ENCODE measurements at places on chromosomes 7 and 10.

DNA sequence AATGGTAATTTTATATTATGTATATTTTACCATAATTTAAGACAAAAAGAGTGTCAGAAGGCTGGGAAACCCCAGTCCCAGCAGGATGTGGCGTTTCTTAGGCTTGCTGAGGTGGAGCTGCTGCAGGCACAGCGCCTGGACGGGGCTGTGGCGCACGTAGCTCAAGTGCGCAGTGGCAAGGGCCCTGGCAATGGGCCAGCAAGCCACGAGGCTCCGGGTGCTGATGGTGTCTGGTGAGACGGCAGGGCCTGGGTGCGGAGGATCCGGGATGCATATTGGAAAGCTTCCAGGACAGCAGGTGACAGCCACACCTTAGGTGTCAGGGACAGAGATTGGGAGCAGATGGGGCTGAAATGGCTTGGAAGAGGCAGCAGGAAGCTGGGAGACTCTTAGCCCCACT lies 37.2 kb downstream of the CLEC2L start:
- no peak for DNase-seq

GRCh38 chr10:37965006-37965405 lies 11.4 kb downstream of the ZNF25 start:
- DNase-seq = no peak

GRCh38 chr10:11298116-11298515 lies 280.4 kb downstream of the CELF2 start:
- peak; percentile 62 for DNase-seq

DNA sequence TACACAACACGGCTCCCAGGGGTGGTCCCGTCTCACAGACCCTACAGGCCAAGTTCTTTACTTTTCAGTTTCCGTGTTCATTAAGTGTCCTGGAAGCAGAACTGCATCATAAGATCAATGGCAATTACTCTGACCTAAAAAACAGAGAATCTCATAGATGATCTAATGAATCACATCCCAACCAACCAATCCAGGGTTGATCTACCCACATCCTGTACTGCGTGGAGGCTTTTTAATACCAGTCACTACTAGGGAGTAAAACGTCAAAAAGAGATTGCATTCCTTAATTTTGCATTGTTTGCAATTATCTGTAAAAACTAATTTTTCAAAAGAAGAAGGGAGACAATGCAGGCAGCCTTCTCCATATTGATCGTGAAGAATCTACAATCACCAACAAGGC lies 72.6 kb downstream of the PARD3 start:
- DNase-seq = no peak

DNA sequence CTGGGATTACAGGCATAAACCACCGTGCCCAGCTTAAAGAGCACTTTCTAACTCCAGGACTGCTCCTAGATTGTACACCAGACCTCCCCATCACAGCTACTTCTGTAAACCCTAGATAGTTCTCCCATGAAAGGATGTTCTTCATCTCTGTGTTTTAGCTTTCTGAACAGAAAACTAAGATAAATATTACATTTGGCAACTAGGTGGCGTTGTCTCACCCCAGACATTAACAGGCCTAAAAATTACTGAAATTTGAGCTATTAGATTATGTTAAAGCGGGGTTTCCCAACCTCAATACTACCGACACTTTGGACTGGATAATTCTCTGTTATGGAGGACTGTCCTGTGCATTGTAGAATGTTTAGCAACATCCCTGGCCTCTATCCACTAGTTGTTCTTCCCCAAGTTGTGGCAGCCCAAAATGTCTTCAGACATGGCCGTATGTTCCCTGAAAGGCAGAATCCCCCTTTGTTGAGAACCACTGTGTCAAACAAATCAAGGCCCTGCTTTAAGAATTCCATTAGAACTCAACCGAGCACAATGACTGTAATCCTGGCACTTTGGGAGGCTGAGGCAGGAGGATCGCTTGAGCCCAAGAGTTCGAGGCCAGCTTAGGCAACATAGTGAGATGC lies 19.1 kb downstream of the ATOH7 start:
- DNase-seq = peak; percentile 35

DNA sequence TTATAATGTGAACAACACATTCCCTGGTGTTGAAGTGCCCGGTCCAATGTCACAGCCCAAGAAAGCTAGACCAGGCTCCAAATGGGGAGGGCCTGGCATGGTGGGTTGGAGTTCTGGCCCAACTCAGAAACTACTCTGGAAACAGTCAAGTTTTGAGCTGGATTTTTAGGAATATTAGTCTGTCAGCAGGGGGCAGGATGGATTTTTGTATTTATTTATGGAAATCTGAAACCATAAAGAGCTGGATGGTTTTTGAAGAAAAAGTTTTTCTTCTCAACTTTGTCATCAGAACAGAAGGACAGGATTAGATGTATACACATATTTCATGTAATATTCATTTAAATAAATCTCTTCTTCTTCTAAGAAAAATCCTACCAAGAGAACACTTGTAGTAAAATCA lies 97.5 kb downstream of the POU6F2 start:
- no peak for DNase-seq

GRCh38 chr10:127872011-127872761 lies 20.6 kb downstream of the CLRN3 start:
- DNase-seq = peak; percentile 54

DNA sequence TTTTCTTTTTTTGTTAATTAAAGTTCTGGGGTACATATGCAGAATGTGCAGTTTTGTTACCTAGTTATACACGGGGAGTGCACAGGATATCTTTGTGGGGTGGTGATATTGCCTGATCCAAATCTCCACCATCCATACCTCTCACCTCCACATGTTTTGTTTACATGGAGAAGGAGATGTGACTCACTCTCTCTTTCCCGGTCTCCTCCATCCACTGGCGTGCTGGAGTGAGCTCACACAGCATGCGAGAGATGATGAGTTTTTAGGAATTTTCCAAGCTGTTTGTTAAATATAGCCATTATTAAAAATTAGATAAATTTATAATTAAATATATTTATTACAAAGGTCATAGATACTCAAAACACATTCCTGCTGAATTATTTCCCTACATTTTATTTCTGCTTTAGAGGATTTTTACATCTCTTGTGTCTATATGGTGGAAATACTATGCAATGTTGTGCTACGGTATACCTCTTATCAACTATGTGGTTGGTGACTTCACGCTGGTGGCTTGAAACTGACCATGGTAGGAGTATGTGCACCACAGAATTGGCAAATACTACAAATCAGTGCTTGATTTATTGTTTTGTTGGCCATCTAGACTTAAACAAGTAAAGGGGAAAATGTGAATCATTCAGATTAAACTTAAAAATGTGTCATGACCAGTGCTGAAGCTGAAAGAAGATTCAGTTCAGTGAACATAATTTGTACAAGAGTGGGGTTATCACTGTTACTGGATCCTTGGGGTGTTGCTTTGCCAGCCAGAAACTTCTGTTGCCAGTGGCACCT lies 107.9 kb upstream of the FAM180A start:
- no peak for DNase-seq

GRCh38 chr7:4765776-4766490 lies 9.5 kb upstream of the AP5Z1 start:
- no peak for DNase-seq

GRCh38 chr10:33927347-33927746 lies 592.9 kb upstream of the NRP1 start:
- no peak for DNase-seq

DNA sequence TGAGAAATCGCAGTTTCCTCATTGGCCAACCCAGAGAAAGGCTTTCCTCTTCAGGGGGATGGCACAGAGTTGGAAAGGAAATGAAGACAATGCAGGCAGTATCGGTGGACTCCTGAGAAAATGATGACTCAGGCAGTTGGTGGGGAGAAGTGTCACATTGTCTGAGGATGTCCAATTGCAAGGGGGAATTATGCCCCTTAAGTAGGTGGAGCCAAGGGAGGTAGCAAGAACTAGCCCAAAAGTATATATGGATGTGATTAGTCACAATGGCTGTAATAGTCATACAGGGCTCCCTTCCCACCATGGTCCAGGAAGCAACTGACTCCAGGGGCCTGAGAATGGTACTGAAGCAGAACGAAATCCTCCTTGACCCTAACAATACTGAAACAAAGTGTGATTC lies 58.3 kb upstream of the EGFR start:
- DNase-seq = no peak

- DNase-seq = peak; percentile 48
Measured at GRCh38 chr7:73770002-73770859, at the start of gene CLDN3. Gene CLDN3, minus strand, starts transcription at chr7:73770270. Its CDS starts 221 bp downstream, at chr7:73770049.

DNA sequence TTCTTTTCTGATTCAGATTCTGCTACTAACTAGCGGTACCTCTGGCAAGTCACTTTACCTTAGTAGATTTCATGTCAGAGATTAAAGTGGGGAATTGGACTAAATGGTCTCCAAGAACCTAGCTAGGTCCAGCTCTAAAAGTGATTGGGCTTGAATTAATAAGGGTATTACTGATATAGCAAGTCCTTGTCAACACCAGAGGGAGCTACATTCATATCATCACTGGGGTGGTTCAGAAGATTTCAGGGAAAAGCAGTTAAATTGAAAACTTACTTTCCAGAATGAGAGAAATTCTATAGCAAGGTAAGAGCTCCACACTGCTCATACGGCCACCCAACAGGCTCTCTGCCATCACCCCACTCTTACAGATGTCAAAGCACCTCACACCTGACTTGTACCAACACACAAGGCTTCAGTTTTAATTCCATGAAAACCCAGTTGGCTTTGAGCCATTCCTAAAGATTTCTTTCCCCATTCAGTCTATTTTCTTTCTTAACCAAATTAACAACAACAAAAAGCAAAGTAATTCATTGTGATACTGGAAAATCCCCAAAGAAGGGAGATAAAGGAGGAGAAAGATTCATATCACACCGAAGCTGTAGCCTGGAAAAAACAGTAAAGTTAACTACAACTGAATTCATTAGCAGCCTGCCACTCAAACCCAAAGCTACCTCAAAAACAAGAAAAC lies 38.0 kb upstream of the SPOCK2 start:
- peak; percentile 33 for DNase-seq

- DNase-seq = no peak
Measured at GRCh38 chr10:66927251-66927935, 1.6 kb downstream of the LRRTM3 start.

DNA sequence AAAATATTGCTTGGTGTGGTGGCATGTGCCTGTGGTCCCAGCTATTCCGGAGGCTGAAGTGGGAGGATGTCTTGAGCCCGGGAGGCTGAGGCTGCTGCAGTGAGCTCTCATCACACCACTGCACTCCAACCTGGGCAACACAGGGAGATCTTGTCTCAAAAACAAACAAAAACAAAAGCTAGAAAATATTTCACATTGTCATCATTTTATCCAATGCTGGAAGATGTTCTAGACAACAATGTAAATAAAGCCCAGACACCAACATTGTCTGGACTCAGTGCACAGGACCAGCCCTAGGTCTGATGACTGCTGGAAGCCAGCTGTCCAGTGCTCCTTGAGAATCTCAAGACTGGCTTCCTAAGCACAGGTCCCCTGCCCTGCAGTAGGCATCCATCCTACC lies 13.5 kb downstream of the SEPHS1 start:
- DNase-seq = no peak

DNA sequence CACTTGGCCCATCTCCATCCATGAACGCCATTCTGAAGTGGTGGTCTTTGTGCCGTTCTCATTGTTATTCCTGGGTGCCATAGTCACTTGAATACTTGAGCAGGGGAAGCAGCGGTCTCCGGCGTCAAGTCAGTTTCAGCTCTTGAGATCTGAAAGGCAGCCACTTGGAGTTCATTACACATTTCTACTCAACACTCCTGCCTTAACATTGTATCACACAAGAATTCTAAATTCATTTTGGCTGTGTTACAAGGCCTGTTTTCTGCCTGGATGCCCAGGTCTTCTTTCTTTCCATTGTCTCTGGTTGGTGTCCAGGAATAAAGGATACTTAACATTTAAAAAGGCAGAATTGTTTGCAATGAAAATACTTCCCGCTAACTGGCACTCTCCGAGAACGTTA lies 69.0 kb upstream of the RAB11FIP2 start:
- no peak for DNase-seq

DNA sequence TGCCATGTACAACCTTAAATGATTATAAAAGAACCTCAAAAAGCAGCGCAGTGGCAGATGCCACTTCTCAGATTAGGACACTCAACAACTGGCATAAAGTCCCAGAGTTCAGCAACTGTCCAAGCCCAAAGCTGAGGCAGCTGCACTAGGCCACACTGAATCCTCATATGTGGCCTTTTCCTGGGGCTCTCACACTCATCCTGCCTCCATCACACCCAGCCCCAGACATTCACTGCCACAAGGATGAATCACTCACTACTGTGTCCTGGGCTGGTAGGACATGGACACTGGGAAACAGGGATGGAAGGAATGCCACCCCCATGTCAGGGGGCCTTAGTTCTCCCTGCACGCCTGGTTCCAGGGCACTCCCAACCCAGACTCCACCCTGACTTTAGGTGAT lies 547.7 kb downstream of the TNS3 start:
- DNase-seq = no peak

DNA sequence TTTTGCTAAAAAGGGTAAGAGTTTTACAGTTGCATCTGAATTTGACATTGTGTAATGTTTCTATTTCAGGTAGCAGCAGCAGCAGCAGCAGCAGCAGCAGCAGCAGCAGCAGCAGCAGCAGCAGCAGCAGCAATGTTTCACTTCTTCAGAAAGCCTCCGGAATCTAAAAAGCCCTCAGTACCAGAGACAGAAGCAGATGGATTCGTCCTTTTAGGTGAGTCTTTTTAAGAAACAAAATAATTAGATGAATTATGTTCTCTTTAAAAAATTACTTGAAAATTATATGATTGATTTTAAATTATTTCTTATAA lies 32.6 kb downstream of the UMAD1 start:
- no peak for DNase-seq

DNA sequence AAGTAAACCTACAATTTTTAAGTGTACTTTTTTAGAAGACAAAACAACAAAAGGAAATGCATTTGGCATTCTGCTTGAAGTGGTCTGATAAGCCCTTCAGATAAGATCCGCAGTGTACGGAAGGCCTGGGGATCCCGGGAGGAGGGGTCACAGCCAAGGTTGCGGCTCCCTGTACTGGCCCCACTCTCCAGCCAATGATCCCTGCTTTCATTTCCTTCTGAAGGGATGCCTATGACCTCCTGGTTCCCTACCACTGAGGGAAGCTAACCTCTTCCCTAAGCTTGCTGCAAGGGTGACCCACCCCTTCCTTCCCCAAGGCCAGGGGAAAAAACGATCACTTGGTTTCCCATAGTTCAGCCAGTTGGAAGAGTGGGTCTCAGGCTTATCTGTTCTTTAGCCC lies 5.3 kb downstream of the DENND2A start:
- no peak for DNase-seq

DNA sequence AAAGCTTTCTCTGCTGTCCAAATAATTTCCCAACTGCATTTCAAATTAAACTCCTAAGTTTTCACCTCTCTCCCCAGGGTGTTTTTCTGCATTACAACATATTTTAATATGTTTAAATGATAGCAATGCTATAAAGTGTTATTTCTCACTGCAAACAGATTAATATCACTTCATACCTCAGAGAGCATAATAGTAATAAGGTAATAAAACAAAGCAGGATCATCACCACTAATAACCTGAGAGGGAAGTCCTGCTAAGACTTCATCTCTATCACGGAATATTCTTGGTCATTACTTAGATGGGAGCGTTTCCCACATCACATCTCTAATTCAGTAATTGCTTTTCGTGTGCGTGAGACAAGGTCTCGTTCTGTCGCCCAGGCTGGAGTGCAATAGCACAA lies 168.8 kb downstream of the PARD3 start:
- DNase-seq = no peak

- no peak for DNase-seq
Measured at GRCh38 chr10:118926072-118926417, 103.5 kb upstream of the NANOS1 start.

GRCh38 chr7:39733881-39734632 lies 110.7 kb downstream of the RALA start:
- DNase-seq = peak; percentile 46

Data from AG08396 (cell line).